ENCODE measurements at places on chromosomes 12 and 14.

DNA sequence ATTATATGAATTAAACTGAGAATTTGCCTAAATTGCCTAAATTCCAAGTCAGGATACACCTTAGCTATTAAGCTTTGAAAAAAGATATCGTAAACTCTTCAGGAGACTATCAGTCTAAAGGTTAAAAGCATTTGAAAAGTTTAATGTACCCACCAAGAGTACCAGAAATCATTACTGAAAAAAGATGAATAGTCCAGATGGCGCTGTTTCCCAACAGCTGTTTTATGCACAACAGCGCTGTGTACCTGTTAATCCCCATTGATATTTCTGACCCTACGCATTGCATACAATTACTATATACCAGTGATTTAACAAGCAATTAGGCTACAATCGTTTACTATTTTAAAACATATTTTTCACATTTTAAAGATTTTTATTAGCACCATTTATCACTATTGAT is 185.0 kb downstream of the PLCZ1 start:
- DNase-seq = no peak

DNA sequence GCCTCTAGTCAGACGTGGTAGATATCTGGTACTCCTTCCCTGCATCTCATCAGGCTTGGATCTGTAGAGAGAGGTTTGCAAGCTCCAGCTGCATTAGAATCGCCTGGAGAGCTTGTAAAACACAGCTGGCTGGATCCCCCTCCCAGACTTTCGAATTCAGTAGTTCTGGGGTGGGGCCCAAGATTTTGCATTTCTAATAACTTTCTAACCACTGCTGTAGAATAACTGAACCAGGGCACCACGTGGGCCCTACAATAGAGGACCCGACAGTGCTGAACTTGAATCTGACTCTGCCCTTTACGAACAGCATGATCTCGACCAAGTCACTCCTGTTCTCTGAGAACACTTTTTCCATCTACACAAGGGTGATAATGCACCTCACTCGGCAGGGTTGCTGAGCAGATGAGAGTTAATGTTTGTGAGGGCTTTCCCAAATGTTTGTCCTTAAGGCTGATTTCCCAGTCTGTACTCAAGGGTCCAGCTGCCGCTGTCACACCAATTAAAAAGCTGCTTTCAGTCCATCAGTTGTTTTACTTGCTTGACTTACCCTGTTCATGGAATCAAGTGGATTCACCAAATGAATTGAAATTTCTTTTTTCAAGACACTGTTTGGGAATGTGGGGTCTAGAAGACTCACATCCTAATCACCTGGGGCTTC is 86.6 kb upstream of the SLC24A4 start:
- no peak for DNase-seq

DNA sequence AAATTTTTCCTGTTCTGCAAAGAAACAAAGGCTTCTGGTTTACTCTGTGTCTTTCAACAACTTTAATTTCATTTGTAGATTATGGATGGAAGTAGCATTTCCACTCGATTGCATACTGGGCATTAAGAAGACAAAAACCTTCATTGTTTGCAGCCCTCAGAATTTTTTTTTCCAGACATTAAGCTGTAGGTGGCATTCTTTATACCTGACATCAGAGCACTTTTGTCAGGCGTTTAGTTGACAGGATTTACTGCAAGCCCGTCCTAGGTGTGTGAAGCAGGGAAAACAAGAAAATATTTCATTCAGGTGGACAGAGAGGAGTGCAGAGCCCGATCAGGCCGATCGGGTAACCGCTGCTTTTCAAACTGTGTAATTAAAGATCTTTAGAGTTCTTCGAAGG is 107.5 kb downstream of the TMEM260 start:
- DNase-seq = no peak

- DNase-seq = no peak
These were observed 703 bp downstream of the ASCL4 start for GRCh38 chr12:107775093-107775721.

DNA sequence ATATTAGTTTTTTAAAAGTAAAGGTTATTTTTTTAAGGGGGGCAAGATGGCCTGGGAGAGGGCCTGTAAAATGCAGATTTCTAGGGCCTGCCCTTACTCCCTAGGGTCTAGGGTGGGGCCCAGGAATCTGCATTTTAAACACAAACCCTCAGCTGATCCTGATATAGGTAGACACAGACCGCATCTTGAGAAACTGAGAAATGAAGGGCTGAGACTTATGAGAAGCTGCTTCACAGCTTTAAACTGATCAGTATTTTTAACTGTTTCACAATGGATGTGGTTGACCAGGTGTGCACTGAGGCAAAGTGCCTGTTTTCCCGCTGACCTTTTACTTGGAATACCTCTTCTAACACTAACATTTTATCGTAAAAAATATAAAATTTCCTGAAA is 84.0 kb downstream of the CCDC88C start:
- DNase-seq = no peak

All from activated CD4-positive, CD25-positive, alpha-beta regulatory T cell treated with anti-CD3 and anti-CD28 coated beads, Interleukin-2, amount 50 U/mL, for 16 hours (primary cell).